ENCODE measurements at places on chromosomes 16 and 17.

DNA sequence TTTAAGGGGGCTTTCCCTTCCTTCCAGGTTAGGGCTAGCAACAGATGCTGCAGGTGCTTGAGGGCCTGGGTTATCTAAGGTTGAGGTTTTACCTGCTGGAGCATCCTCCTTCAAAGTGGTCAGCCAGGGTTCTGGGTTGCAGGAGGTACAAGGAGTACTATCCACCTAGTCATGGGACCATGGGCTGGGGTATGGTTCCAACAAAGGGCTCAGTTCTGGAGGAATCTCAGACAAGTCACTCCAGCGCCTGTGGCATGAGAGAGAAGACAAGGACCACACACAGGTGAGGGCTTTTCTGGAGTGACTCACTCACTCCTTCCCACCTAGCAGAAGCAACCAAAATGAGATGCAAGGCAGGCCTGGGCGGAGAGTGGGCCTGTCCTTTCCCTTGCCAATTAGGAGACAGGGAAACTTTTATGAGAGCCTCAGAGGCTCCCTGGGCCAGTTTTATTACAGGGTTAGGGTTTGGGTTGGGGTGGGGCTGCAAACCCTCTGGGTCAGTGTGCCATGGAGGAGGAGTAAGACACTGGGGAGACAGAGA lies 2.2 kb downstream of the MYO19 start:
- no peak for DNase-seq

GRCh38 chr16:67120025-67120424 lies 10.3 kb downstream of the PHAF1 start:
- no peak for DNase-seq

- DNase-seq: peak; percentile 79
Measured at GRCh38 chr16:87853411-87854052, 15.8 kb downstream of the SLC7A5 start.

GRCh38 chr17:49748223-49748622 lies 15.7 kb downstream of the FAM117A start:
- DNase-seq: no peak

DNA sequence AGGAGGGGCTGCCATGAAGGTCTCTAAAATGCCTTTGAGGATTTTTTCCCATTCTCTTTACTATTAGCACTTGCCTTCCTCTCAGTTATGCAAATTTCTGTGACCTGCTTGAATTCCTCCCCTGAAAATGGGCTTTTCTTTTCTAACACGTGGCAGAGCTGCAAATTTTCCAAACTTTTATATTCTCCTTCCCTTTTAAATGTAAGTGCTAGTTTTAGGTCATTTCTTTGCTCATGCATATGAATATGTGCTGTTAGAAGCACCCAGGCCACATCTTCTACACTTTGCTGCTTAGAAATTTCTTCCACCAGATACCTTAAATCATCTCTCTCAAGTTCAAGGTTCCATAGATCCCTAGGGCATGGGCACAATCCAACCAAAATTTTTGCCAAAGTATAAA lies 11.8 kb downstream of the CLEC10A start:
- DNase-seq: no peak

- no peak for DNase-seq
Measured at GRCh38 chr17:47318197-47318918, 5.4 kb upstream of the EFCAB13 start.

GRCh38 chr16:85126705-85127378 lies 14.6 kb upstream of the CIBAR2 start:
- DNase-seq: no peak

DNA sequence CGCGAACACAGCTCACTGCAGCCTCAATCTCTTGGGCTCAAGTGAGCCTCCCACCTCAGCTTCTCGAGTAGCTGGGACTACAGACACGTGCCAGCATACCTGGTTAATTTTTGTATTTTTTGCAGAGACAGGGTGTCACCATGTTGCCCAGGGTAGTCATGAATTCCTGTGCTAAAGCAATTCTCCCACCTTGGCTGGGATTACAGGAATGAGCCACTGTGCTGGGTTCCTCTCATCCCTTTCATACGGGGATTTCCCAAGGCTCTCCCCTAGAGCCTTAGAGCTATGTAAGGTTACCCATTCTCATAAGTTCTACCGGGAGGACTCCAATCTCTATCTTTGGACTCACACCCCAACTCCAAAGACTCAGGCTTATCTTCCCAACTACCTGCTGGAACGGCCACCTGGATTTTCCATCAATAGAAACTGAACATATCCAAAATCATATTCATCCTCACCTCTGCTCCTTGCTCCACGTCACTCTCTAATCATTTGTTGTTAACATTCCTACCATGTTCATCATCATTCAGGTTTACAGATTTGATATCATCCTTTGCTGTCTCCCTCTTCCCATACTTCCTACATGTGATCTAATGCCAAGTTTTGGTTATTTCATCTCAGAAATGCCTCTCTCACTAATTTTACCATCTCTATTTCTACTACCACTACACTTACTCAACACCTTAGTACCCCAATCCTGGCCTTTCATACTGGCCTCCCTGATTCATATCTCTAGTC lies 92.5 kb downstream of the NCOR1 start:
- DNase-seq: no peak

DNA sequence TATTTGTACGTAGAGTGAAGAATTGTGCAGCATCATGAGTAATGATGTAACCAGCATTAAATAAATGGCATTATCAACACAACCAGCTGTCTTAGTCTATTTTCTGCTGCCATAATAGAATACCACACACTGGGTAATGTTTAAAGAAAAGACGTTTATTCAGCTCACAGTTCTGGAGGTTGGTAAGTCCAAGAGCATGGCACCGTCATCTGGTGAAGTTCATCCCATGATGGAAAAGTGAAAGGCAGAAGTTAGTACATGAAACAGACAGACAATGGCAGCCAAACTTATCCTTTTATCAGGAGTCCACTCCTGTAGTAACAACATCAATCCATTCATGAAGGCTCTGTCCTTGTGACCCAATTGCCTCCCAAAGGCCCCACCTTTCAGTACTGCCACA lies 6.3 kb upstream of the GOSR2 start:
- no peak for DNase-seq

- no peak for DNase-seq
Measured at GRCh38 chr17:17749025-17749772, 67.9 kb downstream of the RAI1 start.

- DNase-seq: no peak
Measured at GRCh38 chr17:74968361-74968780, 4.2 kb downstream of the HID1 start.

Data from HCT116 (cell line).